ENCODE measurements at places on chromosomes 1 and 21.
A peak's percentile ranks its signal among the peaks of the same experiment; 100 is the strongest.

DNA sequence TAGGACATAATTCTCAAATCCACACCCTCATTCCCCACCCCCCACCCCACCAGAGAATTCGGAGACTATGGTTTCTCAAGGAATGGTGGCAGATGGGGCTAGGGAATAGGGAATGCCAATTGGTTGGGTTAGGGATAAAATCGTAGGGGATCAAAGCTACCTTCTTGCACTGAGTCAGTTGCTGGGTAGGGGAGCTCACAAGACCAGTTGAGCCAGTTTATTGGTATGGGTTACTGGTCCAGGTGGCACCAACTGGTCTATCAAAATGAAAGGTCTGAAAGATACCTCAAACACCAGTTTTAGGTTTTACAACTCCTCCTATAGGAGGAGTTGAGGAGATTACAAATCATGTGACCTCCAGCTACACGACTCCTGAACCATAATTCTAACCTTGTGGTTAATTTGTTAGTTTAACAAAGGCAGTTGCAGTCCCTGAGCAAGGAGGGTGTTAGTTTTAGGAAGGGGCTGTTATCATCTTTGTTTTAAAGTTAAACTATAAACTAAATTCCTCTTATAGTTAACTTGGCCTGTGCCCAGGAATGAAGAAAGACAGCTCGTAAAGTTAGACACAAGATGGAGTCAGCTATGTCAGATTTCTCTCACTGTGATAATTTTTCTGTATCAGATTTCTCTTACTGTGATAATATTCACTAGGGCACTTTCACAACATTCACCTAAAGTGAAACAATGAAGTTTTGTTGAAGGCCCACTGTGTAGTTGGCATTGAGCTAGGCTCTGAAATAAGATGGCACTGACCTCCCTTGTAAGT lies 2.5 kb downstream of the SHISAL2A start:
- no peak for DNase-seq

DNA sequence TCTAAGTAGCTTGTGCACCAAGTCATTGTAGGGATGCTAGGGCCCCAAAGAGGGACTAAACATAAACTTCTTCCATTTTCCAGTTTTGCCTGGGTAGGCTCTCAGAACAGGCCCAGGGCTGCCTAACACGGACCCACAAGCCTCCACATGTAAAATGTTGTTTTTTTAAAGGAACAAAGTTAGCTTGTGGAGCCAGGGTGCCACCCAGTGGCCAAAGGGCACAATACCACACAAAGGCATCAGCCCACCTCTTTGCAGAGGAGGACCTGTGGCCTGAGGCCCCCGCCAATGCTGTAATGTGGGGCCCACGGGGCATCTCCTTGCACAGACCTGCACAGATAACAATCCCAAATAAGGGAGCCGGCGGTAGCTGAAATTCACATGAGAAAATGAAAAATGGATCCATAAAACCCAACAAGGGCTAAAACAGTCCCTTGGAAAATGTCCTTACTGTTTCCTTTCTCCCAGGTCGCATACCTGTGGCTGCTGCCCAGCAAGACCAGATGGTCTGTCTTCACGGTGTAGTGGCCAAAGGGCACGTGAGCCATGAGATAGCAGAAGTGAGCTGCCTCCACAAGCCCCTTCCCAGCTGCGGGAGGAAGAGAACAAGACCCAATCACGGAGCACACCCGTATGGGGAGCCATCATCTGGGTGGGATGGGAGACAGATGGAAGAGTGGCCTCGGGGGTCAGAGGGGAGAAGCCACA lies 23.8 kb downstream of the SEC16B start:
- no peak for DNase-seq

GRCh38 chr1:118100686-118101514 lies 84.1 kb downstream of the SPAG17 start:
- DNase-seq = no peak

DNA sequence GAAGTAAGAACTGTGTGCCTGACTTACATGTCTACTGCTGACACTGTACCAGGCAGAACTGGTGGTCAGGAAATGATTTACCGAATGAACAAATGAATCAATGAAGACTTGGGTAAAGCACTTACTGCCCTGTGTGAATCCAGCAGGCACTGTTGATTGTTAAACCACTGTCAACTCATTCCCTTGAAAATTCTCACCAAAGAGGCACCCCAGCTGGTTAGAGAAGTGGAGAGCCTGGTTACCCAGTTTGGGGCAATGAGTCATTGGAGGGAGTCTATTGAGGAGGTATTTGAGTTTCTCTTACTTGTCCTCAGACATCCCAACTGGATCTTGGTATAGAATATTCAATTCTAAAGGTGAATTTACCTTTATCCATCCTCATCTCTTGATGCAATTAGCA lies 34.2 kb downstream of the JUN start:
- DNase-seq = no peak

DNA sequence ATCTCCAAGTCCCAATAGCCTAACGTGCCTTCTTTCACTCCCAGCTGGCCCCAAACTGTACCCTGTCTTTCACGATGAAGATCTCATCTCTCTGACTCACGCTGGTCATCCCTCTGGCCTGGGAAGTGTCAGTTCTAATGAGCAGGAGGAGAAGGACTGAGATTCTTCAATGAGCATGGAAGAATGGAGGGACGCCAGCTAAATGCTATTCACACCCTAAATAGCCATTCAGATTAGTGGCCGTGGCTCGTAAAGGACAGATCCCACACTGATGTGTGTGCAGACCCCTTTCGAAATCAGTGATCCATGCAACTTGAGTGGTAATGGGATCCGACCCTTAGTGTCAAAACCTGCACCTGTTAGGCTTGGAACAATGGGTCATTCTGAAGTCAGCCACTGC lies 75.9 kb upstream of the SMYD2 start:
- no peak for DNase-seq

DNA sequence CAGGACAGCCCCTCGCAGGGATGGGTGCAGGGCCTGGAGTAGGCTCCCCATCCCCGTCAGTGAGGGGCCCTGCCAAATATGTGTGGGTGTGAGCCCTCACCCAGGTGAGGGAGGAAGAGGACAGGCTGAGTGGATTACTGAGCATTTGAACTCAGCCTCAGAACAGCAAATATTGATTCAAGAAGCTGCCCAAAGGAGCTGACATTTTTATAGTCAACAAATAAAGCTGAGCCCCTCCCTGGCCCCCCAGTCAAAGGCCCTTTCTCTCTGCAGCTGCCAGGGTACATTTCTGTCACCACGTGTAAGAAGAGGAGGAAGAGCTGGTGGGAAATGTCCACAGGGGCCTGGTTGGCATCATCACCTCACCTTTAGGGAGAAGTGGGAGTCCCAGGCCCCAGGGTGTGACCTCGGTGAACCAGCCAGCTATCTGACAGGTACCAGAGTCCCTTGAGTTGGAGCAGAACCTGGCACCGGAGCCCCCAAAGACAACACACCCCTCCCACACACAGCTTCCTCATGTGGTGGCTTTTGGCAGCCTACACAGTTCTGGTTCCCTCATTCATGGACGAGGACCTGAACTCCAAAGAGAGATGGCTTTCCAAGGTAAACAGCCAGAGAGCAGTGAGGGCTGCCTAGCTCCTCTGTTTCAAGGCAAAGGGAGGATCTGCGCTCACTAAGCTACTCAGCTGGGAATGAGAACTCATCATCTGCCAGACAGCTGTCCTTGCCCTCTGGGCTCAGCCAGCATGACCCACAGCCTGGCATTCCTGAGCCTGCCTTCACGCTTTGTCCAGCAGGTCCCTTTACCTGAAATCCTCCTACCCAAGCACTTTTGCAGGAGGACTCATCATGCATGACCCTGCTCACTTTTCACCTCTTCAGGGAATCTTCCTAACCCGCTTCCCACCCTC lies 43.0 kb upstream of the TENT5C start:
- no peak for DNase-seq

DNA sequence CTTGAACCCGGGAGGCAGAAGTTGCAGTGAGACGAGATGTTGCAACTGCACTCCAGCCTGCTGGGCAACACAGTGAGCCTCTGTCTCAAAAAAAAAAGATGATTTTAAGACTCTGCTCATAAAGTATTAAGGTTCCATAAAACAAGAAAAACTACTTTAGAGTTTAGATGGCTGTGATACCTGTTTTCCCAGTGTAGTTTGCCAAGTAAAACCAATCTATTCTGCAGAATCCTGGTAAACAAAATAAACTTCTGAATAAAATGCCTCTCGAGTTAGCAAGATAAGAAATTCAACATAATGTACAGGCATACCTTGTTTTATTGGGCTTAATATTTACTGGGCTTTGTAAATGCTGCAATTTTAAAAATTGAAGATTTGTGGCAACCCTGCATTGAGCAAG lies 30.8 kb downstream of the LTN1 start:
- no peak for DNase-seq

- DNase-seq = no peak
Measured at GRCh38 chr1:15953791-15954241, 22.1 kb downstream of the ZBTB17 start.

DNA sequence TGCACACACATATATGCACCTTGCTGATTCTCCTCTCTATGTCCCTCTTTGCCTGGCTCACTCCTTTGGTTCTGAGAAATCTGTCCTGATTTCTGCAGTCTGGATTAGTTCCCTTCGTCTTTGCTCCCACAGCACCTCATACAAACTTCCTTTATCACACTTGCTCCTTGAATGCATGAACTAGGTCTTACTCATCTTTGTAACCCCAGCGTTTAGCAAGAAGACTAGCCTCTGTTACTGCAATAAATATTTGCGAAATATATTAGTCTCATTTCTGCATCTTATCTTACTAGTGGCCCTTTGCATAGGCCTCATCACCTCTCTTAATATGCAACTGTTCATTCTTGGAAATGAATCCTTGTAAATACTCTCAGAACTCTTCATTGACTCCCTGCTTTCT lies 11.4 kb downstream of the SMYD2 start:
- no peak for DNase-seq

DNA sequence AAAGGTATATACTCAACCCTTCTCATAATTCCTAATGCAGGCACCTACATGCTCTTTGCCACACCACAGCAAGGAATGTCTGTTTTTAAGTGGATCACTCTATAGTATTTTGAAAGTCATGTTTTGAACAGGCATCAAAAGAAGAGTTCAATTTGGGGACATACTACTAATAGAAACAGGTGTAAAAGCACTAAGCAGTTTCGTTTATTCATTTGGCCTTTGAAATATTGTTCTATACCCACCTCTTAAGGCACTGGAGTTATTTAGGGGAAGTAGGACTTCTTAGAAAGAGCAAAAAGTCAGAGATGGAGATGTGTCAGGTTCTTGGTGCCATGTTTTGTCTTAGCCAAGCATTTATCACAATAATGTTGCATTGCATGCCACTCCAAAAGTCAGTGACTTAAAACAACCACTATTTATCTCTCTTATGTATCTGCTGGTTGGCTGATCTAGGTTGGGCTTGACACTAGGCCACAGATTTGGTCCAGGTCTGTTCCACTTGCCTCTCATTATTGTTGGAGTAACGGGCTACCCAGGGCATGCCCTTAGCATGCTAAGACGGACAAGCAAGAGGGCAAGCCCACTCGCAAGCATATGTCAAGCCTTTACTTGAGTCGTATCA lies 107.5 kb downstream of the RGL1 start:
- DNase-seq = no peak

GRCh38 chr1:47849591-47850261 lies 147.5 kb downstream of the TRABD2B start:
- no peak for DNase-seq

DNA sequence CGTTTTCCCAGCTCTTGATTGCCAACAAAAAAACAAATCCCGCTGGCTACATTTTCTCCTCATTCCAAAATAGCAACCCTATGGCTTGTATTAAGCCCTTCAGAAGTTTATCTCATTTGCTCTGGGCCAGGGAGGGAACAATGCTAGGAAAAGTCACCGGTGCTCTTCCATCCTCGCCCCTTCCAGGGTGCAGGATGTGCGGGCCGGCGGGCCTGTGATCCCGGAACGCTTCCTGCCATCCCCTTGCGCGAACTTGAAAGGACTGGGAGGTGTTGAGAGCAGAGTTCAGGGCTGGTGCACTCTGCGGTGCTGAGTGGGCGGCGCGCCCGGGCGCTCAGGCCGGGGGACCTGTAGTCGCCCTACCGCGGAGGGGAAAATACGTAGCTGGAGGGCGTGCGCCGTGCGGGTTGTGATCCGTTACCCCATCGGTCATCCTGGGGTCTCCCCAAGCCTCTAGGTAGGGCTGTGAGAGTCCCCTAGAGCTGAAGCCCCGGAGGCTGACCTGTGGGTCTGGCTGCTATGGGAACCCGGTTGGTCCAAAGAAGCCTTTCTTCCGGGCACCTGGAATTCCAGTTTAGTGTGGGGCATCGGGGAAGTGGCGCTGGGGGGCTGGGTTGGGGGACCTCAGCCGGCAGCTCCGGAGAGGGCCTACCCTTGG lies 13.1 kb downstream of the NR5A2 start:
- no peak for DNase-seq

GRCh38 chr1:61004262-61005003 lies 77.9 kb upstream of the NFIA start:
- DNase-seq = no peak

DNA sequence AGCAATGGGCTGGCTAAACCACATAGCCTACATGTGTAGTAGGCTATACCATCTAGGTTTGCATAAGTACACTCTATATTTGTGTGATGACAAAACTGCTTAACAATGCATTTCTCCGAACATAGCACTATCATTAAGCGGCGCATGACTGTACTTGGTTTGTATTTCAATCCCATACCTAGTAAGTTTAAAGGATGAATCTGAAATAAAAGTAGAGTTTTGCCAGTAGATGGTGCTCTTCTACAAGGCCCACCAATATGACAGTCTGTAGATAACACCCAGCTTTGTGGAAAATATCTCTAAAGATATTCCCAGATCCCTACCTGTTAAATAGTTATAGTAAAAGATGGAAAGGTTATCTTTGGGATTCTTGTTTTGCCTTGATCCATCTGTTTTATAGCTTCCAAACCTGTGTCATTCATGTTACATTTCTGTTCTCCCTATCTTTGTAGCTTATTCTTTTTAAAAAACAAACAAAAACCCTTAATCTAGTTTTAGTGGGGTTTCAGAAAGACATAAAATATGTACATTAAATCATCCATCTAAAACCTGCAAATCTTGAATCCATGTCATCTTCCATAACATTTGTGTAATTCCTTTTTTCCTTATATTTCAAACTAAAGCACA lies 33.9 kb upstream of the ASPM start:
- DNase-seq = no peak

- peak; percentile 67 for DNase-seq
Measured at GRCh38 chr21:45386728-45387371, 18.1 kb upstream of the COL18A1 start.

- no peak for DNase-seq
Measured at GRCh38 chr1:177077734-177078499, 86.6 kb downstream of the ASTN1 start.

All from chondrocyte (in vitro differentiated cells).